Mesothelial cell of epicardium (in vitro differentiated cells): ENCODE measurements at places on chromosomes 6 and 20. TPM values are rescaled to one million over a fixed set of nuclear protein-coding genes. Genes with fewer than 3 reads are reported as not detected.

BPIFA1 gene
- total RNA-seq: not detected in 3 replicates

PLA2G7 gene
- 0.45 to 0.54 TPM (median 0.49 TPM) in 3 replicates for total RNA-seq

SRMS gene
- not detected in 3 replicates for total RNA-seq

C6orf58 gene
- 0.18 to 0.51 TPM (median 0.38 TPM) in 3 replicates for total RNA-seq

OVOL2 gene
- 7.3 to 8.6 TPM (median 8.5 TPM) in 3 replicates for total RNA-seq

ZNF391 gene
- total RNA-seq: 10.3 to 11.1 TPM (median 10.8 TPM) in 3 replicates

FNDC1 gene
- total RNA-seq: 0.31 to 0.40 TPM (median 0.34 TPM) in 3 replicates

E2F1 gene
- total RNA-seq: 16.7 to 18.1 TPM (median 16.9 TPM) in 3 replicates

TMEM217 gene
- total RNA-seq: 1.5 to 2.7 TPM (median 2.0 TPM) in 3 replicates

RNF182 gene
- 4.1 to 5.1 TPM (median 4.2 TPM) in 3 replicates for total RNA-seq

UBD gene
- 0.47 to 0.50 TPM (median 0.49 TPM) in 3 replicates for total RNA-seq

XKR7 gene
- total RNA-seq: 0.25 to 0.32 TPM (median 0.29 TPM) in 3 replicates

THBS2 gene
- 15.3 to 20.4 TPM (median 18.6 TPM) in 3 replicates for total RNA-seq
